IMR-90 (cell line): ENCODE measurements at places on chromosomes 3 and 15.

- no peak for DNase-seq
Measured at GRCh38 chr15:88269356-88270062, 13.0 kb upstream of the NTRK3 start.

- DNase-seq = peak; percentile 54
Measured at GRCh38 chr3:14227856-14228255, 49.2 kb downstream of the LSM3 start.

DNA sequence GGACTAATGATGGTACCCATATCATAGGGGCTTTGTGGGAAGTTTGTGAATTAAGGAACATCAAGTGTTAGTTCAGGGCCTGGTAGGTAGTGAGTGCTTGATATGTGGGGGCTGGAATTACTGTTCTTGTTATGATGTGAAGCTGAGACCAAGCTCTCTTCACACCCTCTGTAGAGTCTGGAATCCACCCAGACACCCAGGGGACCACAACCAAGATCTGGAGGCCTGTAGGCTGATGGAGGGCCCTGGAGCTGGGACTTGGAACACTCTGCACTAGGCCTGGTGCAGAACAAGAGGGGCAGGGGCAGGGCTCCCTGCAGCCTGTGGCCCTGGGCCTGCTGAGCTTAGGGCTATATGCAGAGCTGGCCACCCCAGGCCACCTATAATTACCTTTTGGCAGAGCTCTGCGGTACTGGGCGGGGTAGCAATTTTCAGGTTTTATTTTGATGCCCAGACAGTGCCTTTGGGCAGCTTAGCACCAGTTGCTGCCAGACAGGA, 13.1 kb upstream of the PRKCD start:
- no peak for DNase-seq

GRCh38 chr3:174223626-174224025, 635.5 kb upstream of the NAALADL2 start:
- no peak for DNase-seq

DNA sequence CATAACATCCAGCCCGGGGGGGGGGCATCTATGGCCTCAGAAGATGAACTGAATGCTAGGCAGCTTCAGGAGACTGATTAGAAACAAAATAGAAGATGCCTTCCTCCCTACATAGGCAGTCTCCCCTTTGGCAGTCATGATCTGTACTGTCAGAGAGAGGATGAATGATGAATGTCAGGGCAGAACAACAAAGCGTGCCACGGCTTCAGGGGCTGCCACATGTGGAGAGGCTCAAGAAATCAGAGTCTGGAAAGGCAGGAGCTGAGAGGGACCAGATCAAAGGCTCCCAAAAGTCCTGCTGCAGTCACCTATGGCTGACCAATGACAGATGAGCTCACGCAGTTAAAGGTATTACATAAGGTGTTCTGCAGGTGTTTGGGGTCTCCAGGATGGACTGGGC, 180.4 kb downstream of the UACA start:
- no peak for DNase-seq

DNA sequence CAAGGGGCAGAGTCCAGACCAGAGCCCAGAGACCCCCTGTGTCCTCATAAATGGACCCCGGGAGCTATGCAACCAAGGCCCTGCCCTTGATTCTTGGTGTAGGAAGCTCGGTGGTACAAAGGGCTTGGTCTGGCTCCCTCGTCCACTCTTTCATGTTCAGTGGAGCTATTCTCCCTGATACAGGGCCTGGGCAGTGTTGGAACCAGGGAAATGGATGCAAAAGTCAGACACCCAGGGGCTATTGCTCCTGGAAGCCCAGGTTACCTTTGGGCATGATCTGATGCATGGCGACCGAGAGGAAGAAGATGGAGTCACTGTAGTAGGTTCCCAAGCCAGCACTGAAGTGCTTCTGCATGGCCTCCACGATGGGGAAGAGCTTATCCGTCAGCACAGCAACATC, 44.5 kb downstream of the XXYLT1 start:
- DNase-seq = no peak

GRCh38 chr3:14861031-14861430, 42.3 kb downstream of the FGD5 start:
- no peak for DNase-seq

DNA sequence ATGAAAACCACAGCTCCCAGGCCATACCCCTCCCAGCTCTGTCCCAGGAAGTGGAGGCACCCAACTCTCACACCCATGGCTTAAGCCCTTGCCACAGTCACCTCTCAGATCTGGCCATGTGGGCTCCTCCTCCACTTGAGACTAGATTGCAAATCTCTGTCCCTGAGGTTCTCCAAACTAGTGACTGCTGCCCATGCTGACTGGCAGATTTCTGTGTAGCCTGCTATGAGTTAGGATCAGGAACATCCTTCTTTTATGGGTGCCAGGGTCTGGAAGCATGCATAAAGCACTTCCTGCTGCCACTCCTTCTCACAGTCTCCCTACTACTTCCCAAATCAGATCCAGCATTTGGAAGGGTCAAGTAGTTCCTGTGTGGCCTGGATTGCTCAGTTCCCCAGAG, 59.6 kb upstream of the GOLIM4 start:
- DNase-seq = no peak

DNA sequence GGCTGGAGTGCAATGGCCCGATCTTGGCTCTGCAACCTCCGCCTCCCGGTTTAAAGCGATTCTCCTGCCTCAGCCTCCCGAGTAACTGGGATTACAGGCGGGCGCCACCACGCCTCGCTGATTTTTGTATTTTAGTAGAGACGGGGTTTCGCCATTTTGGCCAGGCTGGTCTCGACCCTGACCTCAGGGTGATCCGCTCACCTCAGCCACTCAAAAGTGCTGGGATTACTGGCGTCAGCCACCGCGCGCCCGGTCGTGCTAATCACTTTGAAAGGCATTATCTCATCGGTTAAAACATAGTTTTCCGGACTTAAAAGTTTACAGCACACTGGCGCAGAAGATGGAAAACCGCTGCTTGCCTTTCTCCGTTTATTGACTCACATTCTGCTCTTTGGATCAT, 27.6 kb upstream of the MTHFS start:
- DNase-seq = no peak

- no peak for DNase-seq
Measured at GRCh38 chr3:133762539-133762938, 16.3 kb downstream of the TF start.

- DNase-seq = no peak
Measured at GRCh38 chr15:43209059-43209824, 11.6 kb downstream of the EPB42 start.

- DNase-seq = peak; percentile 96
Measured at GRCh38 chr15:71237456-71238188, 122.4 kb downstream of the THSD4 start.

DNA sequence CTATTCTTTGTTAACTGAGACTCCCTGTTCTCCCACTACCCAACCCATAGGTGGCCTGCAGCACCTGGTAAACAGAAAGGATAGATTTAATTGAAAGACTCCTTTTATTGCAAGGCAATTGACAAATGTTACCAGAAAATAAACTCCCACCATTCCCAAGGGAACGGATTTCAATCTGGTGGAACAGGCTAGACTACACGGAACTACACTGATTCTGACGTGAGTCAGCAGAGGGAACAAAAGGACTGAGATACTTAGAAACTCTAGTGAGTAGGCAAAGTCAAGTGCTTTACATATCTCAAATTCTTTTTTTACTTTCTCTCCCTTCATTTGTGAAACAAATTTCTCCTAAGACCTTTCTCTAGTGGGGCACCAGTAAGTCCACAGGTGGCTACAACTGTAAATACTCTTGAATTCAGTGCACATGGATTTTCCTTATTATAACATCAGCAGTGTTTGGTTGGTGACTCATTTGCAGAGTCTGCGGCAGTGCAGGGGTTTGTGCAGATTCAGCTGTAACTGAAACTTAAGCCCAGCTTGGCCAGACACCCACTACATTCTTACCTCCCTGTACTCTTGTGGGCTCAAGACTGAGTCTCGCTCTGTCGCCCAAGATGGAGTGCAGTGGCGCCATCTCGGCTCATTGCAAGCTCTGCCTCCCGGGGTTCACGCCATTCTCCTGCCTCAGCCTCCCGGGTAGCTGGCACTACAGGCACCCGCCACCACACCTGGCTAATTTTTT, 34.3 kb upstream of the PLSCR2 start:
- peak; percentile 95 for DNase-seq

DNA sequence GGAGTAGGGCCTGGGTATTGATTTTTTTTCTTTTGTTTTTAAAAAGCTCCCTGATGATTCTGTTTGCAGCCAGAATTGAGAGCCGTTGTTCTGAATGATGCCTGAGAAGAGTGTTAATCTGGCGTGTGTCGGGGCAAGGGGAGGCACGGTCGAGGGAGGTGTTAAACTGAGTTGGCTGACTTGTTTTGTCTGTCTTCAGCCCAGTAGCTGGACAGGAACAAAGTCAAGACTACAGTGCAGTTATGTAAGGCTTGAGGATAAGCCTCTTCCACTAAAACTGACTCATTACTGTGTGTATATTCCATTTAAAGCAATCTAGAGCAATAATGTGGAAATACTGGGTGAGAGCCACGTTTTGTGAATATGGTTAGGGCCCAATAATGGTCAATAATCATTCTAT, 119.0 kb upstream of the DLG1 start:
- DNase-seq = peak; percentile 60

DNA sequence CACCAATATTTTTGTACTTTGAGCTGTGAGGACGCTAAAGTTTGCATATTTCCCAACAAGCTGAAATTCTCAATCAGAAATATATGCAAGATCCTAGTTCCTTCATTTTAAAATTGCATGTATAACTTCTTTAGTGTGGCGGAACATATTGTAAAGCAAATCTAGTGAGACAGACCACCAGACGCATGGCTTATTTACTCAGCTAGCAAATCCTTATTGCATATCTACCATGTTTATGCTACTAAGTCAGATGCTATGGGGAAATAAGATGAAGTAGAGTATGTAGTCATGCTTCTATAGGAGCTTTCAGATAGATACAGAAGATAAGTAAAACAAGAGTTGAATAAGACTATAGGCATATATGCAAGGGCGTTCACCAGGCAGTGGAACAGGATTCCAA, 62.0 kb downstream of the C3orf70 start:
- no peak for DNase-seq

GRCh38 chr15:77865701-77866100, 211.8 kb downstream of the TBC1D2B start:
- no peak for DNase-seq

DNA sequence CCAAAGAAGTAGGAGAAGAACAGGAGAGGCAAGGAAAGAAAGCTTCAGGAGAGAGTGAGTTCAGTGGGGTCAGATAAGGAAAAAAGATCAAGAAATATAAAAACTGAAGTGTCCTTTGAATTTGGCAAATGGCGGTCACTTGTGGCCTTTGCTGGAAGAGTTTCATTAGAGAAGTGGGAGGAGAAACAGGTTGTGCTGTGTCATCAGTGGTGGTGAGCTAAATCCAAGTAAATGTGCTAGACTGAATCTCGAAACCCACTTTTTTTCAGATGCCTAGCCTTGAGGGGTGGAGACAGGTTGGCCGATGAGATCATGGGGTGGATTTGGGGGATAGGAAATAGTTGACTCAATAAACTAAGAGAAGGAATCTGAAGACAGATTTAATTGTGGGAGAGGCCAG, 43.7 kb downstream of the CHRD start:
- DNase-seq = no peak

GRCh38 chr15:89998923-89999675, 2.0 kb upstream of the ZNF710 start:
- no peak for DNase-seq

DNA sequence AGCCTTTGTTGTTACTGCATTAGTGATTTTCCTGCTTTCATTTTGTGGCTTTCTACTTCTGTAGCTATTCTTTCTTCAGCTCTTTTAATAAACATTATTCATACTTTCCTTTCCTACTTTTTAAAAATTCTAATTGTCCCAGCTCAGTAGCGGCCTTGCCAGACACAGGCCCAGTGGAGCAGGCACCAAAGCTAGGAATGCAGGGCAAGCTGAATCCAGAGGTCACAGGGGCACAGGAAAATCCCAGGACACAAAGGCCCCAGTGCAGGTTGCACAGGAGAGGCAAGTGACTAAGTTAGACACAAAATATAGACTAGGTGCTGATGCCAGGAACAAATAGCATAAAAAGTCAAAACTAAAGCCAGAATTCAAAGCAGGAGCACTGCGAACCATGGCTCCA, 49.0 kb upstream of the CCDC80 start:
- DNase-seq = no peak

DNA sequence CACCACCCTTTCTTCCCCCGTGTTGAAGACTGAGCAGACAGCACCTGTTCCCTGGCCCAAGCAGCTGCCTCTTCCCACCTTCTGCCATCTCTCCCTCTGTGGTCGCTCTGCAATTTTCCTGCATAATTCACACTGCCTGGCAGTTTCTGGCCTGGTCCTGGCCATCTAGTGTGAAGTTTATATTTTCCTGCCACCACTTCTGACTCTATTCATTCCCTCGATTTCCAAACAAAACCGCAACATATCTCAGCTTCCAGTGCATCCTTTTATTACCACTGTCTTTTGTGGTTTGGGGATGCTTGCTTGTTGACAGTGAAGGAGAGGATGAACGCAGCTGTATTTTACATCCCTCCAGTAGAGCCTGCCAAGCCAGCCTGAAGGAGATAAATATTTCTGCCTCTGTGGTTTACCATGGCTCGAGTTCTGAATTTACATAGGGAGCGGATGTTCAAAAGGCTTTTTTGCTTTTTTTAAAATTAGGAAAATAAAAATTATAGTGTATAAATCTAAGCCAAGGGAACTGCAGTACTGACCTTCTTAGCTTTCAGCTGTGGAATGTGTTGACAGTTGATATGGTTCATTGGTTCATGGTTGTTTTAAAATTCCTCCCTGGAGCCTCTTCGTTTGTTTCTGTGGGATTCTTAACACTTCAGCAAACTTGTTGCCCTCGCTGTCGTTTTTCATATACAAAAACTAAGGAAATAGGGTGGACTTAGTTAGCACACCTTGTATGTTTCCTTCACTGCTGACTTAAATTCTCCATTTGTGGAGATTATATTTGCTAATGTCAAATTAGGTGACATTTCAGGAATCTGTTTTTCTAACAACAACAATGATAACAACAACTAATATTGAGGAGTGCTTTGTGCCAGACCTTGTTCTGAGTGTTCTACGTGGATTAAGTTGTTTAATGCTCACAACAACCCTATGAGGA, 250.5 kb downstream of the ADAMTSL3 start:
- peak; percentile 59 for DNase-seq

- no peak for DNase-seq
Measured at GRCh38 chr3:13858768-13859520, 20.9 kb downstream of the WNT7A start.

- peak; percentile 97 for DNase-seq
Measured at GRCh38 chr3:15007681-15008141, 57.4 kb downstream of the MRPS25 start.
